ENCODE measurements at places on chromosomes 2 and 18. TPM values are rescaled to one million over a fixed set of nuclear protein-coding genes. Genes with fewer than 3 reads are reported as not detected.

The CABYR gene
- 0.95 TPM for total RNA-seq

The NAT8 gene
- not detected for total RNA-seq

The WDCP gene
- 19.1 TPM for total RNA-seq

The SERPINB4 gene
- total RNA-seq: not detected

- H3K36me3 ChIP-seq: peaks cover 8% of the 10 kb centered on the region
- no peak overlapping the region for H3K27ac ChIP-seq
- H3K4me3 ChIP-seq: peak overlapping the region; percentile 55
- peaks cover 26% of the 10 kb centered on the region for H3K4me1 ChIP-seq
- peaks cover 45% of the 10 kb centered on the region for H3K27me3 ChIP-seq
- peak; percentile 29 for DNase-seq
Observed at GRCh38 chr18:26549263-26550094, 1.1 kb upstream of the KCTD1 start.

DNA sequence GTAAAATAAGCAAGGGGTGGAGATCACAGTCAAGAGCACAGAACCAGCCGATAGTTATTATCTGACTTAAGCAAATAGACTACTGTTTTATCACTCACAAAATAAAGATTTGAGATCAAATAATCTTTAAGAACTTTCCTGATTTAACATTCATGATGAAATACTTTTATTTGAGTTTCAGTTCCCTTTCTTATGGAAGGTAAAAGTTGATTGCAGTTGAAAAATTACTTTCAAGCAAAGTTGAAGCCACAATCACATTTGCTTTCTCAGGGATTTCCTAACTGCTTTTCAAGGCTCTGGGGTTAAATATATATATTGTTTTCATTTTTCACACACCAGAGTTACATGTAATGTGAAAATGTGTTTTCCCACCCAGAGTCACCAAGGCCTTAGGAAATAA lies 599.5 kb downstream of the KCNJ3 start:
- H3K27ac ChIP-seq: no peak overlapping the region
- no peaks in the 10 kb centered on the region for H3K27me3 ChIP-seq
- H3K36me3 ChIP-seq: no peaks in the 10 kb centered on the region
- H3K4me3 ChIP-seq: no peak overlapping the region
- DNase-seq: no peak
- no peaks in the 10 kb centered on the region for H3K4me1 ChIP-seq

GRCh38 chr18:79434607-79435401 lies 39.1 kb downstream of the NFATC1 start:
- no peak overlapping the region for H3K4me3 ChIP-seq
- H3K27me3 ChIP-seq: no peaks in the 10 kb centered on the region
- peaks cover 15% of the 10 kb centered on the region for H3K4me1 ChIP-seq
- peaks cover 21% of the 10 kb centered on the region for H3K36me3 ChIP-seq
- no peak for DNase-seq
- no peak overlapping the region for H3K27ac ChIP-seq

DNA sequence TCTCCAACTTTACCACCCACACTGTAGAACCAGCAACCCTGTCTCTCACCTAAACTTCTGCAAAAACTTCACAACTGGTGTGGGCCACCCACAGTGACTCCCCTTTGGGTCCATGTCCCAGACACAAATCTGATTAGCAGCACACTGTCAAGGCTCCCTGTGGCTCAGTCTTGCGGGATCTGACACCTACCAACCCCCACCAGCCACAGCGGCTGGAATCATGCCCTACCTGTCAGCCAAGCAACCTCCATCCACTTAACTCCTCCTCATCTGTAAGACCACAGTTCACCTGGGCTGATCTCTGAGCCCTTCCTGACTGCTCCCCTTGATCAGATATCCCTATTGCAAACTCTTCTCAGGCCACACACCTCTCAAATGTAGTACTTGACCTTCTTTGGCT lies 14.6 kb downstream of the TCF4 start:
- no peaks in the 10 kb centered on the region for H3K36me3 ChIP-seq
- no peak for DNase-seq
- H3K4me1 ChIP-seq: no peaks in the 10 kb centered on the region
- H3K27ac ChIP-seq: no peak overlapping the region
- no peak overlapping the region for H3K4me3 ChIP-seq

DNA sequence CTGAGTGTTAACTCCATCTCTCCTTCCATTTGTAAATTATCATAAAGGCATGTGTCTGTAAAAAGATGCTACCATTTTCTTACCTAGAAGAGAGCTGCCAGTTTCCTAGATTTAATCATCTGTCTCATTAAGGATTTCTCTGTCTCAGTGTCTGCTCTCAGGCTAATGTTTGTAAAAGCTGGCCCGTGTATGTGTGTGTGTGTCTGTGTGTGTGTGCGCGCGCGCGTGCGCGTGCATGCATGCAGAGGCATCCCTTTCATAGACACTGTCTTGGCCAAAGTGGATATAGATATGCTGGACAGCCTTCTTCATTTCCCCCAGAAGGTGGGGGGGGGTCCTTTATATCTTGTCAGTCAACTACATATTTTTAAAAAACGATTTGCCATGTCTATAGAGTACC lies 18.9 kb downstream of the MGAT5 start:
- no peak overlapping the region for H3K4me3 ChIP-seq
- H3K27me3 ChIP-seq: peaks cover 2% of the 10 kb centered on the region
- peaks cover 5% of the 10 kb centered on the region for H3K4me1 ChIP-seq

DNA sequence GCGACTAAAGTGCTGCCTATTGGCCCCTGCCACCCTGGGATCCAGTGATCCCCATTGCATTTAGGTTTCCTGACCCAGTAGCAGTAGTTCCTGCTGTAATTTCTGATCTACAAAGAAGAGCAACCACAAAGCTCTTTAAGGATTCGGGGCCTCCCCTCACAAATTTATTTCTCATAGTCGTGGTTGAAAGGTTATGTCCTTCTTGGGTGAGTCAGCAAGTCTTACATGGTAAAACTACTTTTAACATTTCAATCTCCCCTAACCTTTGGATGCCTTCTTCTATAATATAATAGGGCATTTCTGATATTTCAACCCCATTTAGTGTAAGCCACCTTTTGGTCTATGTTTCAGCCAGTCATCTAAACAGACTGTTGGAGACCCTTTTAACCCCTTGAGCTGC lies 14.9 kb downstream of the PIKFYVE start:
- peaks cover 83% of the 10 kb centered on the region for H3K36me3 ChIP-seq
- no peak overlapping the region for H3K4me3 ChIP-seq
- DNase-seq: no peak
- no peak overlapping the region for H3K27ac ChIP-seq
- peaks cover 19% of the 10 kb centered on the region for H3K4me1 ChIP-seq

- no peaks in the 10 kb centered on the region for H3K27me3 ChIP-seq
- H3K4me1 ChIP-seq: peaks cover 37% of the 10 kb centered on the region
- DNase-seq: no peak
- H3K27ac ChIP-seq: peak overlapping the region; percentile 78
- H3K4me3 ChIP-seq: peak overlapping the region; percentile 24
Observed at GRCh38 chr2:144201868-144202468, 318.0 kb downstream of the ZEB2 start.

GRCh38 chr2:74421221-74421870 lies at the start of the genes C2orf81 and WDR54:
Gene C2orf81 (minus strand): TSS chr2:74421619. CDS start chr2:74421560, 59 bp downstream.
Gene WDR54 (plus strand): TSS chr2:74421730. CDS start chr2:74422154, 424 bp downstream.
- H3K4me3 ChIP-seq: peak within 1 kb of the TSS; percentile 94
- H3K4me1 ChIP-seq: peaks cover 29% of the 10 kb centered on the region
- H3K27me3 ChIP-seq: peaks cover 10% of the 10 kb centered on the region
- H3K36me3 ChIP-seq: peaks cover 32% of the 10 kb centered on the region
- DNase-seq: peak; percentile 96

DNA sequence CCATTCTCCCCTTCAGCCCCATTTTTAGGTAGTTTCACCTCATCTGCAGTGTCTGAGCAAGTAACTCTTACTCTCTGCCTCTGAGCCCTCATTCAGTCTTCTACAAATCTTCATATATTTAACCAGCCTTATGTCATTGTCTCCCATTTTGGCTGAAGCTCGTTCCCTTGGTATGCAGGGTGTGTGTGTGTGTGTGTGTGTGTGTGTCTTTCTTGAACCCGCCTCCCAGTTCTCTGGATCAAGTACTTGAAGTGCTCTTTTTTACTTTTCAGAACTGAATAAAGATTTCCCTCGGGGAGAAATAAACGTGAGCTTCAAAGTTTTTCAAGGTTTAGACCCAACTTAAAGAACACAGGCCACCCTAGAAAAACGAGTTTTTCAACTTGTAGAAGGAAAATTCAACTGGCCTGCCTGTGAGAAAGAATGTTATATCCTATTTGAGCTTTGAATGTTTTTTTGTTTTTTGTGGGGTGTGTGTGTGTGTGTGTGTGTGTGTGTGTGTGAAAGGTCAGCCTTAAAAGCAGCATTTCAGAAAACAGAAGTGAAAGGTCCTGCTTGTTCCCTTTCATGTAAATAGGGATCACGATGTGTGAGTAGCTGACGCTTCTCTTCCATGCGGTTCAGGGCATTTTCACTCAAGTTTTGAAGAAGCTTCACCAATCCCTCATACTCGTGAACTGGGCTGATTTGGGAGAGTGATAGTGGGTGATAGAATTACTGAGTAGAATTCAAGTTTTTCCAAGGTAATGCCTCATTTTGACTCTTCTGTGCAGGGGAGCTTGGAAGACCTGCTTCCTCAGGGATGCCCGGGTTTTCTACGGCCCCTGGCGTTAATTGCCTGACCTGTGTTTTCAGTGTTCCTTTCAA lies 50.6 kb upstream of the EML6 start:
- peaks cover 23% of the 10 kb centered on the region for H3K36me3 ChIP-seq
- peaks cover 27% of the 10 kb centered on the region for H3K4me1 ChIP-seq
- no peak overlapping the region for H3K27ac ChIP-seq
- no peak overlapping the region for H3K4me3 ChIP-seq
- H3K27me3 ChIP-seq: peaks cover 44% of the 10 kb centered on the region

DNA sequence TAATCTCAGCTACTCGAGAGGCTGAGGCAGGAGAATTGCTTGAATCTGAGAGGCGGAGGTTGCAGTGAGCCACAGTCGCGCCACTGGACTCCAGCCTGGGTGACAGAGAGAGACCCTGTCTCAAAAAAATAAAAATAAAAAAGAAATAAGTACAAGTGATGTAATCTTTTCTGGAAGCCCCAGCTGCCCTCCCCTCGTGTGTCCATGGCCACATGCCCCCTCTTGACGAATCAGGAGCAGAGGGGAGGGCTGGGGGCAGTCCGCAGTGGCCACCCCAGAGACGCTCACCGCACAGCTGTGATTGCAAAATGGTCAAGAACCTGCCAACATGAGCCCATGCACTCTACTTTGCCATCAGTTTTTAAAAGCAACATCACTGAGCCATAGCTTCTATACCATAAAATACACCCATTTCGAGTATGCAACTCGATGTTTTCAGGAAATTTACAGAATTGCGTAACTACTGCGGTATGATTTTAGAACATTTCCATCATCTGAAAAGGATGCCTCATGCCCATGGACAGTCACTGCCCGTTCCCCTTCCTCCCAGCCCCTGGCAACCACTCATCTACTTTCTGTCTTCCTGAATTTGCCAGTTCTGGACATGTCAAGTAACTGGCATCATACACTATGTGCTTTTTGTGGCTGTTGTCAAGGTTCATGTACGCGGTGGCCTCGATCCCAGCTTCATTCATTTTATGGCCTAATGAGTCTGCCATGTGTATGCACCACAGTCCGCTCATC lies 88.1 kb downstream of the NDUFA10 start:
- H3K27ac ChIP-seq: no peak overlapping the region
- H3K4me1 ChIP-seq: peaks cover 5% of the 10 kb centered on the region
- H3K27me3 ChIP-seq: no peaks in the 10 kb centered on the region
- no peaks in the 10 kb centered on the region for H3K36me3 ChIP-seq

- H3K4me1 ChIP-seq: peaks cover 2% of the 10 kb centered on the region
- H3K27me3 ChIP-seq: no peaks in the 10 kb centered on the region
- H3K36me3 ChIP-seq: no peaks in the 10 kb centered on the region
- no peak for DNase-seq
Observed at GRCh38 chr2:40039549-40039948, 260.5 kb upstream of the THUMPD2 start.

- no peaks in the 10 kb centered on the region for H3K4me1 ChIP-seq
- H3K4me3 ChIP-seq: no peak overlapping the region
- H3K36me3 ChIP-seq: no peaks in the 10 kb centered on the region
- no peak overlapping the region for H3K27ac ChIP-seq
- H3K27me3 ChIP-seq: peaks cover 23% of the 10 kb centered on the region
Observed at GRCh38 chr2:47198985-47199451, 43.9 kb upstream of the STPG4 start.

DNA sequence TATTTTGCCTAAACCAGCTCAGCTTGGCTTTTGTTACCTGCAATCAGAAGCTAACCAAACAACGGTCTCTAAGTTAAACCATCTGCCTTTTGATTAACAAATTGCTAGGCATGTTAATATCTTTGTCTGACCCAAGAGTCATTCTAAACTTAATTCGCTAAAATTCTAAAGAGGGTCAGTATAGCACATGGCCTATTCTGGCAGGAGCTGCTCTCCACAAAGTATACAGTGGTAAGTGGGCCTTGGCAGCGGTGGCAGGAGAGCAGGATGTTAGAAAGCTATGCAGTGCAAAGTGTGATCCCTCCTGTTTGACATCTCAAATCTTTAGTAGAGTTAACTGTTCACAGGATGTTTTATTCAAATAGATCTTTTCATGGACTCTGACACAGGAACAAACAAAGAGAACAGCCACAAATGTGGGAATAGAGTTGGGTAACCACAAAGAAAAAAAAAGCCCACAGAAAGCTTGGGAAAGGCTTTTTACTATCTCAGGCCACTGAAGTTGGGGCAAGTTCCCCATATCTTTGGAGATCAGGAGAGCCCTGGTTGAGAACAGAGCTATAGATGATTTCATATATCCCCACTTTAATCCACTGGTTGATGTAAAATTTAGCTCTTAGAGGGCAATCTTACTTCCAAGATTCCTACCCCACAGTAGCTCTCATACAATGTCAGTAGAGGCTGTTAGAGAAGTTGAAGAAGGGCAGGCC lies 10.6 kb downstream of the CFAP210 start:
- H3K4me1 ChIP-seq: peaks cover 22% of the 10 kb centered on the region
- peaks cover 4% of the 10 kb centered on the region for H3K36me3 ChIP-seq
- H3K4me3 ChIP-seq: no peak overlapping the region
- peak overlapping the region; percentile 32 for H3K27ac ChIP-seq
- no peak for DNase-seq

DNA sequence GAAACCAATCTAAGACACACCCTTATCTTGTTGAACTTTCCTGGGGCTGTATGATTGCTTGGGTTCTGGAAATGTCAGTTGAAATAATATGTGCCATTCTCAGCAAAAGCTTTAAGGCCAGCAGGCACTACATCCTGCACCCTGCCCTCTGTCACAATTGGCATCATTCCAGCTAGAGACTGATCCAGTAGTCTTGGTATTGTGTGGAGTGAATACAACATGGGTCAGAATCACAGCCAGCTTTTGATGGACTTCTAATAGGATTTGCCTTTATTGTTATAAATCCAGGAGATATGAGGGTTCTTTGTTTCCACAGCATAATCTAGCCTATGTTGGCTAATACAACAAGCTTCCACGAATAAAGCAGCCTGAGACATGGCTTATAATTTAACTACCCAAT lies 617.0 kb upstream of the CDH2 start:
- no peak for DNase-seq
- H3K27ac ChIP-seq: no peak overlapping the region
- H3K4me3 ChIP-seq: no peak overlapping the region
- peaks cover 2% of the 10 kb centered on the region for H3K4me1 ChIP-seq
